ENCODE measurements at places on chromosomes 5 and 9. TPM values are rescaled to one million over a fixed set of nuclear protein-coding genes. Genes with fewer than 3 reads are reported as not detected.

TAF11L10 gene
- polyA plus RNA-seq, result not detected

BSPRY gene
- polyA plus RNA-seq, result 21.8 TPM

NR4A3 gene
- polyA plus RNA-seq, result 1.1 TPM

WDR41 gene
- polyA plus RNA-seq, result 34.2 TPM

CYSTM1 gene
- polyA plus RNA-seq, result 597 TPM

CCNO gene
- not detected for polyA plus RNA-seq

PCDHB4 gene
- 0.60 TPM for polyA plus RNA-seq

OR2K2 gene
- not detected for polyA plus RNA-seq

SLCO6A1 gene
- not detected for polyA plus RNA-seq

GABRG2 gene
- not detected for polyA plus RNA-seq

SPATA31C1 gene
- polyA plus RNA-seq, result not detected

OR2V1 gene
- not detected for polyA plus RNA-seq

PDE6A gene
- polyA plus RNA-seq, result 1.6 TPM

MXD3 gene
- 5.4 TPM for polyA plus RNA-seq

TPPP gene
- 3.2 TPM for polyA plus RNA-seq

INSL6 gene
- polyA plus RNA-seq, result not detected

AGXT2 gene
- polyA plus RNA-seq, result not detected

OBP2B gene
- not detected for polyA plus RNA-seq

ADCY2 gene
- polyA plus RNA-seq, result 0.90 TPM

FCN1 gene
- 2.8 TPM for polyA plus RNA-seq

MOCS2 gene
- polyA plus RNA-seq, result 54.1 TPM

UBE2QL1 gene
- 0.23 TPM for polyA plus RNA-seq

CSF1R gene
- polyA plus RNA-seq, result 16.3 TPM

C9orf50 gene
- polyA plus RNA-seq, result not detected

FLT4 gene
- polyA plus RNA-seq, result 0.60 TPM

RNF183 gene
- 2.3 TPM for polyA plus RNA-seq

NSA2 gene
- polyA plus RNA-seq, result 131 TPM

SMIM15 gene
- polyA plus RNA-seq, result 77.0 TPM

TSSK1B gene
- polyA plus RNA-seq, result not detected

CA9 gene
- polyA plus RNA-seq, result 1.7 TPM

SOHLH1 gene
- not detected for polyA plus RNA-seq

FUT7 gene
- polyA plus RNA-seq, result not detected

CAVIN4 gene
- polyA plus RNA-seq, result 0.06 TPM
